ENCODE measurements at places on chromosomes 3 and 15. TPM values are rescaled to one million over a fixed set of nuclear protein-coding genes. Genes with fewer than 3 reads are reported as not detected.

CCR8 gene
- total RNA-seq, result not detected

PLCB2 gene
- under 0.01 TPM for total RNA-seq

PLSCR2 gene
- total RNA-seq, result not detected

DAZL gene
- total RNA-seq, result not detected

HIGD2B gene
- total RNA-seq, result not detected

PIF1 gene
- total RNA-seq, result 7.2 TPM

NDN gene
- total RNA-seq, result 41.5 TPM

ZDHHC23 gene
- 0.74 TPM for total RNA-seq

SPTSSB gene
- not detected for total RNA-seq

DUOX2 gene
- under 0.01 TPM for total RNA-seq

SAMD7 gene
- total RNA-seq, result not detected

P2RY12 gene
- 0.46 TPM for total RNA-seq

CPLX3 gene
- not detected for total RNA-seq

GLDN gene
- total RNA-seq, result 75.1 TPM

EPHA3 gene
- 5.7 TPM for total RNA-seq

CLDN16 gene
- under 0.01 TPM for total RNA-seq

GXYLT2 gene
- 34.8 TPM for total RNA-seq

PLSCR4 gene
- total RNA-seq, result 23.9 TPM

CELF6 gene
- total RNA-seq, result under 0.01 TPM

OSTN gene
- total RNA-seq, result 0.57 TPM

SLC15A2 gene
- total RNA-seq, result 0.14 TPM

FOXL2NB gene
- under 0.01 TPM for total RNA-seq

PLOD2 gene
- total RNA-seq, result 239 TPM

FEZF2 gene
- not detected for total RNA-seq

ADAMTSL3 gene
- total RNA-seq, result 0.14 TPM

FAM107A gene
- total RNA-seq, result under 0.01 TPM

GREM1 gene
- total RNA-seq, result 307 TPM

GPR149 gene
- not detected for total RNA-seq

EIF4G1 gene
- 198 TPM for total RNA-seq

C3orf49 gene
- not detected for total RNA-seq

RARRES1 gene
- total RNA-seq, result 166 TPM

AADACL2 gene
- total RNA-seq, result not detected

AGBL1 gene
- total RNA-seq, result not detected

STX19 gene
- total RNA-seq, result not detected

ADCY5 gene
- total RNA-seq, result 0.46 TPM

PROK2 gene
- not detected for total RNA-seq

INO80 gene
- total RNA-seq, result 16.2 TPM

ST3GAL6 gene
- 4.8 TPM for total RNA-seq

HTR3E gene
- not detected for total RNA-seq

PLSCR5 gene
- total RNA-seq, result not detected

GJD2 gene
- total RNA-seq, result not detected

LRRN1 gene
- not detected for total RNA-seq

PSTPIP1 gene
- total RNA-seq, result not detected

HPS3 gene
- total RNA-seq, result 26.9 TPM

MEIS2 gene
- total RNA-seq, result 53.5 TPM

ITPKA gene
- 0.92 TPM for total RNA-seq

HHLA2 gene
- not detected for total RNA-seq

PATL2 gene
- total RNA-seq, result 0.43 TPM

BNC1 gene
- total RNA-seq, result 7.3 TPM

ATP13A4 gene
- total RNA-seq, result 0.18 TPM

FES gene
- 23.8 TPM for total RNA-seq

NANOGP8 gene
- not detected for total RNA-seq

CDC25A gene
- 1.3 TPM for total RNA-seq

PARP3 gene
- total RNA-seq, result 20.1 TPM

COL6A6 gene
- 1.2 TPM for total RNA-seq

ROBO1 gene
- total RNA-seq, result 98.5 TPM

C3orf70 gene
- 0.14 TPM for total RNA-seq

GRK7 gene
- total RNA-seq, result not detected
